M059J (cell line): ENCODE measurements at places on chromosomes 5 and 9. TPM values are rescaled to one million over a fixed set of nuclear protein-coding genes. Genes with fewer than 3 reads are reported as not detected.
A peak's percentile ranks its signal among the peaks of the same experiment; 100 is the strongest.

The EGFL7 gene
- 18.0 and 20.9 TPM in 2 replicates for total RNA-seq

The ETF1 gene
- 74.2 and 91.3 TPM in 2 replicates for total RNA-seq

The CTNND2 gene
- 0.17 and 1.7 TPM in 2 replicates for total RNA-seq

The SEMA5A gene
- 10.5 and 18.6 TPM in 2 replicates for total RNA-seq

The TMEM215 gene
- total RNA-seq, result not detected in 2 replicates

DNA sequence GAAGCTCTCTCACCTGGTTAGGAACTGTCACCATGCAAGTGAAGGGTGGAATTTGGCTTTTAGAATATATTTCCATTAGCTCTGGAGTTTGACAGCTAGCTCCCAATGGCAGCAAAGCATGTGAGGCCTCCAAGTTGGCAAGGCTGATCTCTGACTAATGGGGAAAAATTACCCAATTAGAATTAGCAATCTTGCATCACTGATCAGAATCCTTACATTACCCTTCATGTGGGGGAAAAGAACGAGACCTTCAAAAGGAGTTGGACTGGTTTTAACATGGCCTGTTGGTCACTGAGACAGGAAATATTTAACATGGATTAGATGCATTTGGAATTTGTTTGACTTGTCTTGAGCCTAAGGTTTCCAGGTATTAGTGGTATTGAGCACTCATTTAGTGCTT is 192.3 kb upstream of the GDNF start:
- DNase-seq, result no peak

DNA sequence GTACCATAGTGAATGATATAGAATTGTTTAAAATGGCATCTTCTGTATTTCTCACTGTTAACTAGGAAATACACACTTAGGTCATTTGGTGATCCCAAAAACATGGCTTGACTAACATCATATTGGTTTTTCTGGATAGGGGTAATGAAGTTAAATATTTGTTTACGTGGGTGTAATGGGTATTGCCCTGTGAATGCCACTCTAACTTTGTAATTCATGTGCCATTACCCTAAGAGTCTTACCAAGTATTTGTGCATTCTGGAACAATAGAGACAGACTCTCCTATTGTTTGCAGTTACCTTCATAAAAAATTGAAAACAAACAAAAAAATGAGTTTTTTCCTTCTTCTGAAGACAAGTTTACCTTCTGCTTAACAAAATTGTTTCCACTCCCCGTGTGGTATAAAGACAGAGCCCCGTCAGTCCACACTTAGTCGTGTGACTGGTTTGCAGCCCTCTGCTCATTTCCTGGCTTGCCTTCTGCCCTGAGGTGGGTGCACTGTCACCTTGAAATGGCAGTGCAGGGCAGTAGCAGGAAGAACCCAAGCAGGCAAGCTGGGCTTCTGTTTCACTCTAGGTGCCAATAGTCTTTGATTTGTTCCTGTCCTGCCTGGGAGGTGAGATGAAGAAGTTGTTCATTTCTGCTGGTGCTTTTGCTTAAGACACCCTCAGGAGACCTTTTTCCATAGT is 9.6 kb upstream of the CATSPER3 start:
- DNase-seq, result no peak

DNA sequence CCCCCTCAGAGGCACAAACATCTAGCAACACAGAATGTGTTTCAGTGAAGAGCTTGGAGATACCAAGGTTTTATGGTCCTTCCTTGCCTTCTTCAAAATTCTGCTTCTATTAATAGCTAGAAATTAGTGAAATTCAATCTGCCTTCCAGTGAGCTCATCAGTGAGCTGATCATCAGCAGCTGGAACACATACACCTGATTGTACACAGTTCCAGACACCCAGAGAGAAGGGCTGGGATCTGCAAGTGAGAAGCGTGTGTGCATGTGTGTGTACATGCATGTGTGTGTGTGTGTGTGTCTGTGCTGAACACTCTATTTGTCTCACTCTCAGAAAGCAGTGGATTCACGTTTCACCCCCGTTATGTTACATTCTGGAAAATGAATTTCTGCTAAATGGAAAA is 28.5 kb downstream of the CFAP90 start:
- no peak for DNase-seq

DNA sequence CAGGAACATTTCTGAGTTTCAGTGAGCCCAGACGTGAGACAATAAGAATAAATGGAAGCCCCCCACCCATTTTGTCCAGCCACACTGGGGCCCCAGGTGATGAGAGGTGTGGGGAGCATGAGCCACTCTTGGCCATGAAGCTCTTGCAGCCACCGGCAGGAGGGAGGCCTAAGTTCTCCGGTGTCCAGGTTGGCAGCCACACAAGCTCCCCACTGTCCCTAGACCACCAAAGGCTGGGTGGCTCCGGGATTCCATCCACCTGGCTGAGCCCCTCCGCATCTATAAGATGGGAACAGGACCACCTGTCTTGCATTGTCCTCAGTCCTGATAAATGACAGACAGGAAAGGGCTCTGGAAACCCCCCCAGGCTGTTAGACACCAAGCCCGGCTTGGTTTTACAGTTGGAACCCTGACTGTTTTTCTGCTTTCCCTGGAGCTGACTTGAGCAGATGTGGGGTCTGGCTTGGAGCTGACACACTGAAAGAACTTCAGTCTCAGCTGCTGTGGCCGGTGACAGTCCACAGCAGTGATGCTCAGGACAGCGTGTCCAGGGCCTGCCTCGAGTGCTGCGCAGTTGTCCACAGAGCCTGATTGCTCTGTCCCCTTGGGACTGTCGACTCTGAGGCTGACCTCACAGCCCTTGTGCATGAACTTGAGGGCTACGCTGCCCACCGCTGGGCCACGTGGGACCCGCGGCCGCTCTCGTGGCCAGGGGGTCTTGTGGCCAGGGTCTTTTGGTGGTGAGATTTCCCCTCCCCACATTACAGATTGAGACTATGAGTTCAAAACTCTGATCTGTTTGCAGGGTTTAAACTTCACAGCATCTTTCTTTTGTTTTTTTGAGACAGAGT is 74.8 kb downstream of the PSMB7 start:
- no peak for DNase-seq

DNA sequence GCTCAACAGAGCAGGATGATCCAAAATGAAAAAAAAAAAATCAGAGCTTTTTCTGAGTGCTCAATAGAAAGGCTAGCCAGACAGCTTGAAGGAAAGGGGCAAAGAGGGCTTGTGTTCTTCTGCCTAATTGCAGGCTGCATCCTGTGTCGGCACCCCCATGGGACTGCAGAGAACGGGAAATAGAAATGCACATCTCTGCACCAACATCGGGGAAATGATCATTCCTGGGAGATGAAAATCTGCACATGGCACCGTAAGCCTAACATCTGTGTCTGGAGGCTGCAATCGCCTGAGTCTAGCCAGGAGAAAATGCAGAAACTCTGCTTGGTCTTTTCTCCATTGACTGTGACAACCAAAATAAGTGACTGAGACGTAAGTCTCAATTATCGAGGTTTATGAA is 243.9 kb downstream of the ICE1 start:
- no peak for DNase-seq

- DNase-seq, result peak; percentile 82
Measured at GRCh38 chr5:113050721-113051382, 74.3 kb downstream of the DCP2 start.

DNA sequence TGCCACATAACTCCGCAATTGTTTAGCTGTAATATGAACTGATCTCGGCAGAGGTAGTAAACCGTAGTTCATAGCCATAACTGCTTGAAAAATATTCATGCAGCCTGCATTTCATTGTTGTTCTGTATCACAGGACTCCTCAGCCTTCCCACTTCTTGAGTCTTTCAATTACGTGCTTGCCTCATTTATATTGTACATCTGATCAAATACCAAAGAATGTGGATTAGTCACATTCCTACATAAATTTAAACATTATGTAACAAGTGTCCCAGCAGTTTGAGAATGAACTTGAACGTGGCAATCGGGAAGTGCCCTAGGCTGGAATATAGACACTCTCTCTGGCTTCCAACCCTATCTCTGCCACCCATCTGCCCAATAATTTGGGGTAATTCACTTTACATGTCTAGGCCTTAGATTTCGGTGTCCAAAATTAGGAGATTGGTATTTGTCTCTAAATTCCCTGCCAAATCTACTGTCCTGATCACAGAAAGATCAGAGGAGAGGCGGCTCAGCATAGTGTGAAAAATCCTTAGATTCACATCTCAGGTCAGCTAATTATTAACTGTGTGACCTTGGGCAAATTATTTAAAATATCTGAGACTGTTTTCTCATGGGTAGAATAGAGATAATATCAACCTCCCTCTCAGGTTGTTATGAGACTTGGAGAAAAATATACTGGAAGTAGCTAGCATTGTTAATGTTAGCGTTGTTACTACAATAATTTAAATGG is 215.1 kb upstream of the RFX3 start:
- peak; percentile 57 for DNase-seq

DNA sequence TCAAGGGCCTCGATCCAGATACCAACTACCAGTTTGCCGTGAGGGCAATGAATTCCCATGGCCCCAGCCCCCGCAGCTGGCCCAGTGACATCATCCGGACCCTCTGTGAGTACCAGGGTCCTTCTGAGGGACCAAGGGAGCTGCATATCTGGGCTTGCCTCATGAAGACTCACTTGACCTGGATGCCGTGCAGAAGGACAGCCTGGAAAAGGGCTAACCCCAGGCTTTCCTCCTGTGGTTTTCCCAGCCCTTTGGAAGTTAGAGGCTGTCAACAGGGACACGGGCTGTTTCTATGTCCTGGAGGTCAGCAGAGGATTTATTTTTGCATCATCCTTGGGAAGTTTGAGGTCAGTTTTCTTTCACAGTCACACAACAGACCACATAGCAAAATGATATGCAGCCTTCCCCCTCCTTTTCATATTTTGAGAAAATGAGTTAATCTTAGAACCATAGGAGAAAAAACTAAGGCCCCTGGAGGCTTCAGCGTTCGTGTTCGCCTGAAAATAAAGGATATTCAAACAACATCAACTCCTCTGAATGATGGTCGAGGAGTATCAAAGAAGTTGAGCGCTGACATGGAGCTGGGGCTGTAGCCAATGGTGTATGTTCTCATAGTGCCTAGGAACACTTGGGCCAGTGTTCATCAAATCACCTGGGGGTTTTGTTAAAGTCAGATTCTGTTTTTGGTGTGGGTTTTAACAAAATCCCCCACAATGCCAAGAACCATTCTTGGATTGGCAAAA is 112.2 kb downstream of the EGFLAM start:
- DNase-seq, result peak; percentile 8

- DNase-seq, result peak; percentile 84
Measured at GRCh38 chr5:150155258-150156026, at the start of gene PDGFRB. TSS of gene PDGFRB (minus strand) at chr5:150155845. CDS start at chr5:150137047, 18,798 bp downstream.
